ENCODE measurements at places on chromosomes 3 and 15.

DNA sequence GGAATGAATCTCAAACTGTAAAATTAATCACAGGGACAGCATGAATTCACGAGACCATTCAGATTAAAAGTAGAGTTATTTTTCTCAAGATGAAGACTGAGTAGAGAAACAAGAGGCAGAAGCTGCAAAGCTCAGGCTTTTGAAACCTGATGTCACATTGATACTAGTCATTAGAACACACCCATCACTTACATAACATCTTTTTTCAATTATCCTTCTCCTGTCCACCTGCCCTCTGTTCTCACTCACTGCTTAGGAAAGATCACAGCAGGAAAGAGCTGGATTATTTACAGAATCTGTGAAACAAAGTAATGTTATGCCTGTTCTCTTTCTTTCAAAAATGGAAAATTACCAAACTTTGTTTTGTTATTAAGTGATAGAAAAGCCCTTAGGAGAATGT, 72.0 kb upstream of the CDAN1 start:
- DNase-seq, result no peak

- DNase-seq, result no peak
Observed at GRCh38 chr15:57525581-57525980, 66.1 kb upstream of the MYZAP start.

- no peak for DNase-seq
Observed at GRCh38 chr15:90881181-90881977, 2.9 kb upstream of the FES start.

- DNase-seq, result no peak
Observed at GRCh38 chr15:31367730-31368344, 41.2 kb downstream of the KLF13 start.

DNA sequence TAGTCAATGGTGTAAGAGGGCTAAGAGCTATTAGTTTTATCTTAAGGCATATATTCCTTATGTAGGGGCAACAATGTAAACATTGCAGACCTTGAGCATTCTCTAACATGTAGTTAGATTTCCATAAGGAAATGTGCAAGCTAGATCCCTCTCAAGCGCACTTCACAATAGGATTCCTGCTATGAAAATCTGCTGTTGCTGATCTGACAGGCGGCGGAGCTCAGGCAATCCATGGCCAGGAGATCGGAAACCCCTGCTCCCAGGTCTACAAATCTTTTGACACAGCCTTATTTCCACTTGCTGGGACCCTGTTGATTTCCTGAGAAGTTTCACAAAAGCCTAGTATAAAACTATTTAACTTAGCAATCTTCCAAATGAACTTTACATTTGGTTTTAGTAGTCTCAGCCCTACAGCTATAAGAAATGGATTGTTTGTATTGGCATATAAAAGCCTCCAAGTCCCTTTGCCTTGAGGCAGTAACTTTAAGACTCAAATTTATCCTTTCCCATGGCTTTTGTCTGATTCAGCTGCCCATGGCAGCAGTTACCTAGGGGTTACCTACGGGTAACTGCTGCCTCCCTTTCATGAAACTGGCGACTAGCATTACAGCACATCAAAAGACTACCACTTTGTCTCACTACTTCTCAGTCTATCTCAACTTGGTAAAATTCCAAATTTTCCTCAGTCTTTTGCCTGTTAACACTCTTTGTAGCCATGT, 22.7 kb downstream of the TRA2B start:
- no peak for DNase-seq

GRCh38 chr3:152375546-152375945, 106.8 kb downstream of the MBNL1 start:
- DNase-seq, result no peak

DNA sequence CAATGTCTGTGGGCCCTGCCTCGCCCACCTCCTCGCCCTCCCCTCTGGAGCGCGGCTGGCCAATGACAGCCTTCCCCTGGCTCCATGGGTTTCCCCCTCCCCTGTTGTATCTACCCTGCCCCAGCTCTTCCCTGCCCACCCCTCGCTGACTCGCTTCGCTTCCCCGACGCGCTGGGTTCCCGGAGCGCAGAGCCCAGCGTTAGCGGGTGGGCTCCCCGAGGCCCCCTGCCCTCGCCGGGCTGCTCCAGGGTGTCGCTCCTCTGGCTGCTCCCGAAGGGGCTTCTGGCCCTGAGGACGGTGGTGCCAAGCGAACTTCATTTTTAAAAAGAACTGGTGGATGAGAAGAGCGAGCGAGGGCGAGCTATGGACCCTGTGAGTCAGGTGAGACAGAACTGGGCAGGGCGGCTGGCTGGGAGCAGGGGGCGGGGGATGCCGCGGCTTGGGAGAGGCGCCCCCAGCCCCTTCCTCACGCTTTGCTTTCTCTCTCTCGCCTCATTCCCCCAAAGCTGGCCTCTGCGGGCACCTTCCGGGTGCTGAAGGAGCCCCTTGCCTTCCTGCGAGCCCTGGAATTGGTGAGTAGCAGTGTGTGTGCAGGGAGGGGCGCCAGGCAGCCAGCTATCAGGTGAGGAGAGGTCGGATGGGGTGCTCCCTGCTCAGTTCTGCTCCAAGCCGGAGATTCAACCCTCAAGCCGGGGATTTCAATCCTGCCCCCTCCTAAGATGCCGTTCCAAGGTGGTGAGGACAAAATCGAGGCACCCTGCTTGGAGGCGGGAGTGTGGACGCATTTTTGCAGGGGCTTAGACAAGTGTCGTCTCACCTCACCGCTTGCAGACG, at the start of gene SYNPR:
SYNPR (plus strand) TSS at position 138 of the 834 bp plus-strand sequence.
- no peak for DNase-seq

DNA sequence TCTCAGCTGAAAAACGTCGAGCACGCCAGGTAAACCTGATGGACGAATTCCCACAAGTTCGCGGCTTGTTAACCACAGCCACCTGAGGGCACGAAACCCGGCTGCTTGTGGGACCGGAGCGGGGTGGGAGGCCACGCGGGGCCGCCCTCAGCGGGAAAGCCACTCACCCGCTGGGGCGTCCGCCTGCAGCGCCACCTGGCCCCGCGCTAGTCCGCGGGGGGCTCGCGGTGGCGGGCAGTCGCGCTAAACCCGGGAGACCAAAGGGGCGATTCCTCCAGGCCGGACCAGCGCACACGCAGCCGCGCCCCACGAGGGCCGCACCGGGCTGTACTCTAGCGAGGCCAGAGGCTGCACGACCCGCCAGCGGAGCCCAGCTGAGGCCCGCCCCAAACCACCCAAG, 15.7 kb upstream of the CFAP161 start:
- DNase-seq, result no peak

DNA sequence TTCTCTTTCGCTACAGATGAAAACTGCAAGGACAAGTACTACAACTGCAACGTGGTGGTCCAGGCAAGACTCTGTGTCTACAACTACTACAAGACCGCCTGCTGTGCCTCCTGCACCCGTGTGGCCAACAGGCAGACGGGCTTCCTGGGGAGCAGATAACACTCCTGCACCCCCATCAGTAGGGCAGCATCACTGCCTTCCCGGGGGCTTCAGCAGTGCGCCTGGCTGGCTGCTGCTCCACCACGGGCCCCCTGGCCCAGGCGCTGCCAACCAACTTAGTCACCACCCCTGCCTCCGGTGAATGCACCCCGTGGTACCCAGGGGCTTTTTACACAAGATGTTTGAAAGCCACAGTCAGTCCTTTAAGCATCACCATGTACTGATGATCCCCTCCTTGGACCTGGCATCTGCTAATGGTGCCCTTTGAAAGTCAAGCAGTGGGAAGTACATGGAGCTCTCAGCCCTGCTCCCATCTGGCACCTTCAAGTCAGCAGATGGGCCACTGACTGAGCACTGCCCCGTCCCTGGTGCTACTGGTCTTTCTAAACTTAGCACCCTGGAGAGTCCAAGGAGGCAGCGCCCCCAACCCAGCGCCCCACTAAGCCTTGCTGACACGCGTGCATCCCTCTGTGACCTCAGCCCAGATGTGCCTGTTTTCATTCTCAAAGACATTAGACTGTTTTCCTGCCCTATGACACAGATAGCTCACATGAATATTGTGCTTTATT, 33.0 kb upstream of the NR2E3 start:
- DNase-seq, result no peak
